ENCODE measurements at places on chromosomes 2 and 18.

DNA sequence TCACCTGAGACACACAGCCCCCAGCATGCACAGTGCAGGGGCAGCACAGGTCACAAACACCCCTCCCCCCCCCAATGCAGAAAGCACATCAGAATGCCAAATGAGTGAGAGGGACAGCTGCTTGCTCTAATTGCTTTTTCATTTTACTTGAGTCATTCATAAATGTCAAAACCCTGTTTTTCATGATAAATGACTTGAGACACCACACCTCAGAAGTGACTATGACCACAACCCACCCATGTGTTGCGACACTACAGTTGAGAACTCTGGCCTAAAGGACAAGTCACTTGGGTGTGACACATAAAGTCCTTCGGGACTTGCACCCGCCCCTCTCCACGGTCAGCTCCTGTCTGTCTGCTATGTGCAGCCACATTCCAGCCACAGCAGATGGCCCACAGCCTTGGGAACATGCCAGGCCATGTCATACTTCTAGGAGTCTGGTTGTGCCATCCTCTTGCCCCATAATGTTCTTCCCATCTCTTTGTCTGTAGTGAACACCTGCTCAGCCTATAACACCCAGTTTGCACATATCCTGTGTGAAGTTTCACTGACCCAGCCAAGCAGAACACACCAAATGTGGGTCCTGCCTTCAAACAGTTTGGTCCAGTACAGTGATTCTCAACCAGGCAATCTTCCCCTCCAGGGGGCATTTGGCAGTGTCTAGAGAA lies 30.2 kb upstream of the RIOK3 start:
- peak; percentile 1 for DNase-seq

DNA sequence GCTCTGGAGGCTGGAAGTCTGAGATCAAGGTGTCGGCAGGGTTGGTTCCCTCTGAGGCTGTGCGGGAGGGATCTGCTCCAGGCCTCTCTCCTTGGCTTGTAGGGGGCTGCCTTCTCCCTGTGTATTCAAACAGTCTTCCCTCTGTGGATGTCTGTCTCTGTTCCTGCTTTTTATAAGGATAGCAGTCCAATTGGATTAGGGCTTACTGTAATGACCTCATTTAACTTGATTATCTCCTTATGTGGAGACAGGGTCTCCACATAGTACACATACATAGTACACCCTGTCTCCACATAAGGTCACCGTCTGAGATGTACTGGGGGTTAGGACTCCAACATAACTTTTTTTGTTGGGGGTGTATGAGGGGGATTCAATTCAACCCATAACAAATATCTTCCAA lies 30.5 kb downstream of the TCF7L1 start:
- no peak for DNase-seq

DNA sequence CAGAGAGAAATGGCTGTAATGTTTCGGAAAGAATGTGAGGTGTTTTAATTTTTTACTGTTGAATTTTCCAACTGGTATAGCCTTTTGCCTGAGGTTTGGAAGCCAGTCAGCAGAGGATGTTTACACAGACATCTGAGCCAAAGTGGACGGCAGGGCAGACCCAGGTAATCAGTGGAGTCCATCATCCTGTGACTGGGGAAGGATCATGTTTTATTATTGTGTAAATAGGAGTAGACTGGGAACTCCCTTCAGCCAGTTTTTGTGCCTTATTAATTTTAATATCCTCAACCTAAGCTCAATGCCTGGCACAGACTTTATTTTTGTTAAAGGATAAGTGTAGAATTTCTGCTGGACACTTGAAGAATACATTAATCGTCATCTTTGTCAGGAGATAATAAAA lies 142.0 kb upstream of the GAREM1 start:
- DNase-seq = no peak

GRCh38 chr2:216842636-216843035 lies 17.2 kb downstream of the TNP1 start:
- DNase-seq = no peak

DNA sequence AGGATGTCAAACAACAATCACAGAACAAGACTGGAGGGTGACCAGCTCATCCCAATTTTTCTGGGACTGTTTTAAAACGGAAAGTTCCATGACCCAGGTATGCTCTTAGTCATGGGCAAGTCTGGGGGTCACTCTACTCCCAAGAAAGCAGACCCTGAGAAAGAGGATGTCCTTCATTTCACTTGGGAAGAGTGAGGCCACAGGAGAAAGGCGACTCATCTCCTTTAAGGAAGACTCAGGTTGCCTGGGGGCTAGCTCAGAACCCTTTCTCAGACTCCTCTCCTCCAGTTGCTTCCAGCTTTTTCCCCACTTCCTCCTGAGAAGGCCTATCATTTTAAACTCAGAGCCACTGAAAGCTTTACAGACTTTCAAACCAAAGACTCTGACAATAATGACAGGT lies 9.3 kb downstream of the RNF152 start:
- DNase-seq = no peak

GRCh38 chr2:127049927-127050802 lies 56.8 kb downstream of the BIN1 start:
- peak; percentile 43 for DNase-seq

DNA sequence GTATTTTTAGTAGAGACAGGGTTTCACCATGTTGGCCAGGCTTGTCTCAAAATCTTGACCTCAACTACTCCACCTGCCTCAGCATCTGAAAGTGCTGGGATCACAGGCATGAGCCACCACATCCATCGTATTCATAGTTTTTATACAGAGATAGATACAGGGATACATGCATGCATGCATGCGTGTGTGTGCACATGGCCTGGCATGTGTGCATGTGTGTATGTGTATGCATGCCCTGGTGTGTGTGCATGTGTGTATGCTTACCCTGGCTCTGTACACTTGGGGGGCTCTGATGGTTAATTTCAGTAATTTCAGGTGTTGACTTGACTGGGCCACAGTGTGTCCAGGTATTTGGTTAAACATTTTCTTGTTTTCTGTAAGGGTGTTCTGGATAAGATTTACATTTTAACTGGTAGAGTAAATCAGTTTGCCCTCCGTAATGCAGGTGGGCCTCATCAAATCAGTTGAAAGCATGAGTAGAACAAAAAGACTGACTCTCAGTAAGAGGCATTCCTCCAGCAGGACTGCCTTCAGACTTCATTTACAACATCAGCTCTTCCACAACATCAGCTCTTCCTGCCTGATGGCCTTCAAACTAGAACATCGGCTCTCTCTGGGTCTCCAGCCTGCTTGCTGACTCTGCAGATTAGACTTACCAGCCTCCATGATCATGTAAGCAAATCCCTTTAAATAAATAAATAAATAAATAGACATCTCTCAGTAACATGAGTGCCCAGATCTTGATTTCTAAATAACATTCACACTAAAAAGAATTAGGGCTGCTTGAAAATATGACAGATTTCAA lies 30.8 kb downstream of the SESTD1 start:
- DNase-seq = no peak

- no peak for DNase-seq
Observed at GRCh38 chr2:29165362-29166241, 50.4 kb downstream of the CLIP4 start.

DNA sequence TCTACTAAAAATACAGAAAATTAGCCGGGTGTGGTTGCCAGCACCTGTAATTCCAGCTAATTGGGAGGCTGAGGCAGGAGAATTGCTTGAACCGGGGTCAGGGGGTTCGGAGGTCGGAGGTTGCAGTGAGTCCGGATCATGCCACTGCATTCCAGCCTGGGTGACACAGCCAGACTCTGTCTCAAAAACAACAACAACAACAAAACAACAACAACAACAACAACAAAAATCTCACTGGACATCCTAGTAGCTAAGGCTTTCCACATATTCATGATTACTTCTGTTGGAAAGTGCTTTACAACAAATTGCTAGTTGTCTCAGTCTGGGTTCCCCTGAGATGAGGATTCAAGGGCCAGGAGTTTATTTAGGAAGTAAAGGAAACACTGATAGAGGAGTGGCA lies 4.3 kb upstream of the MROH2A start:
- DNase-seq = no peak

GRCh38 chr2:127486247-127487058 lies 39.8 kb downstream of the IWS1 start:
- no peak for DNase-seq

GRCh38 chr2:27282892-27283291 lies 663 bp downstream of the TRIM54 start:
- DNase-seq = no peak

DNA sequence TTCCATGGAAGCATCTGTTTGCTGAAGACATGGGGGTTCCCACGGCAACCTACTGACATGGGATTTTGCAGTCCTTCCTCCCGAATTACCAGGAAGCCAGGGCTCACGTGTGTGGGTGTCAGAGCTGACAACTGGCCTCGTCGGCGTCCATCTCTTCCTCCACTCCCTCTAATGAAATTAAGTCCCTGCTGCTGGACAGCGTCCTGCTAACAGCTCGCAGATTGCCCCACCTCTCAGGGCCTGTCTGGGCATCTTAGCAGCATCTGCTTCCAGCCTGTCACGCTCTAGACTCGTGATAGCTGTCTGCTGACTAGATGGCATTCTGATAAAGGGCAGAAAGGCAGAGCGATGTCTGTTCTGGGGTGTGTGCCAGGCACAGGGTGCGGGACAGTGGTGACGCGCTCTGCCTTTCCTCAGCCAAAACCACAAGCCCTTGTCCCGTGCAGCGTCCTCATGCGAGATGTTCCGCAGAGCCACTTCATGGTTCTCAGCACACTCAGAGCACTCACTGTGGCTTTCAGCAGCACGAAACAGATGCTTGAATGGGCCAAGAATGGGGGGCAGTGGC lies 161.1 kb downstream of the ARL4C start:
- peak; percentile 30 for DNase-seq

DNA sequence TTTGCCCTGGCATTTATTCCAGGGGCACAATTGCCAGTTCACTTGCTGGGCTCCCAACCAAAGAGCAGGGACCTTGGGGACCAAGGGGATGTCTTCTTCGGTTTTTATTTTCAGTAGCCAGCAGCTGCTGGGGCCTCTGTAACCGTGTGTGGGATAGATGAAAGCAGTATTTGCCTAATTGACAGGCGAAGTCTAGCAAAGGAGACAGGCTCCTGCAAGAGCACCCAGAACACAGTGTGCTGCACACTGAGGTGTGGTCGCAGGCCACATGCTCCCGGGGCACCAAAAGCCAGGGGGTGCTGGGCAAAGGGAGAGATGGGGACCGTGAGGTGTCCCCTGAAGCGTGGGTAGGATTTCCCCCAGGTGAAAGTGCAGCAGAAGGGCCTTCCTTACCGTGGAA lies 5.3 kb downstream of the SAG start:
- DNase-seq = no peak

DNA sequence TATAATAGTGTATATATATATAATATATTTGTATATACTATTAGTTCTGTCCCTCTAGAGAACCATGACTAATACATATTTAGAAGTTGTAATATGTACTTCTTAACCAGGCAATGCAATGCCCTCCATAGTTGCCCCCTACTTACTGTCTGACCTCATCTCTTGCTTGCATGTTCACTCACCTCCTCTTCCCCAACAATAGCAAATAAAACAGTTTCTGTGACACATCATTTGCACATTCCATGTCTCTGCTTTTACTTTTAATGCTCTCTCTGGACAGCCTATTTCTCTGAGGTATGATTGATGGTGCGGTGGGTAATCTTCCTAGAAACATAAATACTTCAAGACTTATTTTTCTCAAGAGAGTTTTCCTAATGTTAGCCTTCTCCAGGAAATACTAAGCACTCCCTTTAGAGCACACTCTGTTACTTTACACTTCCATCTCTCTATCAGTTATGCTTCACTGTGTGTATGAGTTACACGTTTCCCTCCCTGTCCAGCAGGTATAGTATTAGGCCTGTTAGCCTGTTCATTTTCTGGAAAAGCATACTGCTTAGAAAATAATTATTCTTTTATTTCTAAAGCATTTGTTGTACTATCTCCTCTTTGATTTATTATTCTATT lies 295.6 kb upstream of the LRATD1 start:
- no peak for DNase-seq

All from activated CD8-positive, alpha-beta memory T cell treated with anti-CD3 and anti-CD28 coated beads for 1 hour (primary cell).